Activated T-cell treated with anti-CD3 and anti-CD28 coated beads, Interleukin-2, amount 50 U/mL, for 1 hour (primary cell): ENCODE measurements at places on chromosomes 2 and 18.
A peak's percentile ranks its signal among the peaks of the same experiment; 100 is the strongest.

GRCh38 chr2:206512999-206513398 lies 69.7 kb downstream of the ADAM23 start:
- no peak for DNase-seq

DNA sequence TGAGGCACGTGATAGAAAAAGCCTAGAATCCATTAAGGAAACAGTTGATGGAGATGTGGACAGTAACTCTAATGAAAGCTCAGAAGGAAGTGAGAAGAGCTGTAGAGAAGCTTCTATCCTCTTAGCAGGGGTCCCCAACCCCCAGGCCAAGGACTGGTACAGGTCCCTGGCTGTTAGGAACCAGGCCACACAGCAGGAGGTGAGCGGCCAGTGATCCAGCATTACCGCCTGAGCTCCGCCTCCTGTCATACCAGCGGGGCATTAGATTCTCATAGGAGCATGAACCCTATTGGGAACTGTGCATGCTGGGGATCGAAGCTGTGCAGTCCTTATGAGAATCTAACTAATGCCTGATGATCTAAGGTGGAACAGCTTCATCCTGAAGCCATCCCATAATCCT lies 8.7 kb upstream of the IMP4 start:
- DNase-seq: no peak

- DNase-seq: no peak
Measured at GRCh38 chr2:200159829-200160781, 146.4 kb upstream of the SPATS2L start.

DNA sequence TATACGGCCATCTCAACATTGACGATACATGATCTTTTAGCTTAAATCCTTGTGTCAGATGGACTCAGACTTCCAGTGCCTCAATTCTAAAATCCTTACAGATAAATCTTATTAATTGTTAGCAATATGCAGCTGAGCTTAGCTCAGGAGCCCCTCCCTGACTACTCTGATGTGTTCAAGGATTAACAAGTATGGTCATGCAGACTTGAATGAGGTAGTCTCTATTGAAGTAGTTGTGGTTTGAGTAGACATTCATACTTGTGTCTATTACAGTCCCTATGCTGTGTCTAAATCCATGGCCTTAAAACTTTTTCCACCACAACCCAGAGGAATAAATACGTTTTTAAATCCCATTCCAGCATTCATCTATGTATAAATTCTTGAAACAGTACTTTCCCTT lies 119.5 kb downstream of the NUP35 start:
- DNase-seq: no peak

DNA sequence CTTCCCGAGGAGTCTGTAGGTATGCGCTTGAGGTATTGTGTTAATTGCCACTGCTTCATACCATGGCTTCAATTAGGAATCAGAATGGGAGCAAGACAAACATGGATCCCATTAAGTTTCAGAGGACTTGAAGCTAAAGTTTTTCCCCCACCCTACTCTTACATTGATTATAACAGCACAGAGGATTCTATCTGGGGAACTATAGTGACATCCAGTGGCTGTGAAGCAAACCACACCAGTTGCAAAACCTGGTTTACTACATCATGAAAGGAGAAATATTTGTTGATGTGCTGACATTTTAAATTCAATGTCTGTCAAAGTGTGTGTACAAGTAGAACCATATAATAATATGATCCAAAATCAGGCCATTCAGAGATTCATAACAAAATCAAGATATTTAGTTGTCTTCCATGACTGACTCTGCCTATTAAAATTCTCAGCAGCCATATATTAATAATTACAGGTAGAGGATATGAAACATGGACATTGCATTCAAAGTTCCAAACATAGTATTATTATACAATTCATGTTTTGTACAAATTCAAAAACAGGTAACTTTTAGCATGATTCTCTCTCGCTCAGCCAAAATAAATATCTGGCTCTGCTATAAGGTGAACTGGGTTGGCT lies 82.9 kb downstream of the GRB14 start:
- DNase-seq: no peak

GRCh38 chr2:119233326-119234020 lies 9.8 kb downstream of the STEAP3 start:
- DNase-seq: no peak

DNA sequence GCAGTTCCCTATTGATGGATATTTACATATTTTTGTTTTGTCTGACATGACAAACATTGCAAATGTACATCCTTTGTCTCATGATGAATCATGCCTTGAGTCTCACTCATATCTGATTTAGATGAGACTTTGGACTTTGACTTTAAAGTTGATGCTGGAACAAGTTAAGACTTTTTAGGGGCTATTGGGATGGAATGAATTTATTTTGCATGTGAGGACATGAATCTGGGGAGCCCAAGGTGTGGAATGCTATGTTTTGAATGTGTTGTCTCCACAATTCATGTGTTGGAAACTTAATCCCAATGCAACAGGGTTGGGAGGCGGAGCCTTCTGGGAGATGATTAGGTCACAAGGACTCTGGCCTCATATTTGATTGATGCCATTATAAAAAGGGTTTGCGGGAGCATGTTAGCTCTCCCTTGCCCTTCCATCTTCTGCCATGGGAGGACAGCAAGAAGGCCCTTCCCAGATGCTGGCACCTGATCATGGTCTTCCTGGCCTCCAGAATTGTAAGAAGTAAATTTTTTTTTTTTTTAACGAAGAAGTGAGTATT lies 29.1 kb upstream of the INO80D start:
- DNase-seq: no peak

DNA sequence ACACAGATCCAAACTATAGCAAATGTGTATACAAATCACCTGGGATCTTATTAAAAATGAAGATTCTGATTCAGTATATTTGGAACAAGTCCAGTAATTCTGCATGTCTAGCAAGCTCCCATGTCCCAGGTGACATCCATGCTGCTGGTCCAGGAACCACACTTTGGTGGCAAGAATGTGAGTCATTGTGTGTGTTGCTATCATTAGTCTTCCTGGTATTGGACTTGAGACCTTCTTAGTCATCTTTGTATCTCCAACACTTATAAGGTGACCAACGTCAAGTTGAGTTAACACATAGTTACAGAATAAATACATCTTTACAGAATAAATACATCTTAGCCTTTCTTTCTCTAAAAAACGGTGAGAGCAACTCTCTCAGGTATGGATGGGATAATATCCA lies 107.9 kb upstream of the NDUFV2 start:
- no peak for DNase-seq

DNA sequence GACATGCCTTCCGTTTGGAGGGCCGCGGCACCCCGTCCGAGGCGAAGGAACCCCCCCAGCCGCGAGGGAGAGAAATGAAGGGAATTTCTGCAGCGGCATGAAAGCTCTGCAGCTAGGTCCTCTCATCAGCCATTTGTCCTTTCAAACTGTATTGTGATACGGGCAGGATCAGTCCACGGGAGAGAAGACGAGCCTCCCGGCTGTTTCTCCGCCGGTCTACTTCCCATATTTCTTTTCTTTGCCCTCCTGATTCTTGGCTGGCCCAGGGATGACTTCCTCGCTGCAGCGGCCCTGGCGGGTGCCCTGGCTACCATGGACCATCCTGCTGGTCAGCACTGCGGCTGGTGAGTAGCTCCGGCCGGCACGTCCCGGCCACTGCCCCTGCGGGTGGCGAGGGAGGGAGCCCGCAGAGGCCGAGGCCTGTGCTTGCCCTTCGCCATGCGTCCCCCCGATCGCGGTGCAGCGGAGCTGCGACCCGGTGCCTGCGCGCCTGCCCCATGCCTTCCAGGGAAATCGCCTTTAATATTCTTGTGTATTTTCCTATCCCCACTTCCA lies 1.2 kb downstream of the BMPR2 start:
- DNase-seq: peak; percentile 30

DNA sequence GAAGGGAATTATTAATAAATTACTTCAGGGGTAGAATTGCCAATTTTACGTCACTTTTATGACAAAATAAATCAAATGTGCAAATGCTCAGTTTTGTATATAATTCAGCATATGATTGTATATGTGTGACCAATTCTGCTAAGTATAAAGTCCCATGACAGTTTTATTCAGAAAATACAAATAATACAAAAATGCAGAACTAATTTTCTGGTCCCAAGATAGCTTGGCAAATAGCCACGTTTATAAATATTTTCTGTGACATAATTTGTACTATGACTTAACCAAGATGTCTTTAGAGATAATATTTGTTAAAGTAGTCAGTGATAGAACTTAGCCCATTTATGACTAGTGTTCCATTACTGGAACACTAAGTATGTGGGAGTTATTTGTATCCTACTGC lies 24.2 kb upstream of the CAB39 start:
- no peak for DNase-seq

DNA sequence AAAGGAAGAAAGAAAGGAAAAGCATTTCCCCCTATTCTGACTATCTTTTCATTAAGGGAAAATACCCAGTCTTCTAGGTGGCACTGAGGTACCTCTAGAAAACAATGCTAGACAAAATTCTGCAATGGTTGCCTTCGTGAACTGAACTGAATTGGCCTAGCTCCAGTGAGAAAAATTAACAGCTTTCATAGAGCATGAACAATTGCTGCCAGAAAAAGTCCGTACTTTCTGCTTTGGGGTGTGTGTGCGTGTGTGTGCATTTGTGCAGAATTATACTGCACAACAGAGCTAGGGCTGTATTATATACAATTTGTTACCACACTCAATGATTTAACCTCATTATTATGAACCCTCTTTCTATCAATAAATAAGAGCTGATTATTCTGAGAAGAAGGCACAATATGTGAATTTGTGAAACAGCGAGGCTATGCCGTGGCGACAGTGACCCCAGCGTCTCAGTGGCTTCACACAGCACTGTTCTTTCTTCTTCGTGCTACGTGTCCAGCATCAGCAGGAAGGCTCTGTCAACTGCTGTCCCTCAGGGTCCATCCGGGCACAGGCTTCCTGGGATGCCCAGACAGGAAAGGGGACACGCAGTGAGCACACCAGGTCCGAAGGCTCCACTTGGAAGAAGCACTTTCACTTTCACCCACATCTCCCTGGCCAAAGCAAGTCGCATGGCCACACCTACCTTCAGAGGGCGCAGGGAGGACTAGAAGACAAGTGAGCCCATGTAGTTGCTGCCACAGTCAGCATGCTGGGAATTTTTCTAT lies 47.5 kb downstream of the PTGR3 start:
- DNase-seq: peak; percentile 35

GRCh38 chr2:121809607-121810006 lies 54.2 kb downstream of the TSN start:
- DNase-seq: no peak

DNA sequence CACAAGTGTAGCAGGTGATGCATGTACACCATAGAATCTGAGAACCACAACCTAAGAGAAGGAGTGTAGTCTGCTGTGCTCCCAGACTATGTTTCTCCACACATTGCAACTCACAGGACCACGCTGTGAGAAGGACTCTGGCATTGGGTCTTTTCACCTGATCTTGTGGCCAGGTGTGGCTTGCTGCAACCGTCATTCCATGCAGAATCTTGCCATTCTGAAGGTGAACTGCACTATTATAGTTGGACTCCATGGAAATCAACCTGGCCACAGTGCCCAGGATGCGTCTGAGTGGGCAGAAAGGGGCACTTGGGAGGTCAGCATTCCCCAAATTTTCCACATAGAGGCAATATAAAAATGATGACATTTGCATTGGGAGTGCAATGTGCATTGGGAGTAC lies 122.2 kb downstream of the CAPN13 start:
- DNase-seq: no peak
